CD8-positive, alpha-beta memory T cell (primary cell): ENCODE measurements at places on chromosomes 13 and 19.
A peak's percentile ranks its signal among the peaks of the same experiment; 100 is the strongest.

DNA sequence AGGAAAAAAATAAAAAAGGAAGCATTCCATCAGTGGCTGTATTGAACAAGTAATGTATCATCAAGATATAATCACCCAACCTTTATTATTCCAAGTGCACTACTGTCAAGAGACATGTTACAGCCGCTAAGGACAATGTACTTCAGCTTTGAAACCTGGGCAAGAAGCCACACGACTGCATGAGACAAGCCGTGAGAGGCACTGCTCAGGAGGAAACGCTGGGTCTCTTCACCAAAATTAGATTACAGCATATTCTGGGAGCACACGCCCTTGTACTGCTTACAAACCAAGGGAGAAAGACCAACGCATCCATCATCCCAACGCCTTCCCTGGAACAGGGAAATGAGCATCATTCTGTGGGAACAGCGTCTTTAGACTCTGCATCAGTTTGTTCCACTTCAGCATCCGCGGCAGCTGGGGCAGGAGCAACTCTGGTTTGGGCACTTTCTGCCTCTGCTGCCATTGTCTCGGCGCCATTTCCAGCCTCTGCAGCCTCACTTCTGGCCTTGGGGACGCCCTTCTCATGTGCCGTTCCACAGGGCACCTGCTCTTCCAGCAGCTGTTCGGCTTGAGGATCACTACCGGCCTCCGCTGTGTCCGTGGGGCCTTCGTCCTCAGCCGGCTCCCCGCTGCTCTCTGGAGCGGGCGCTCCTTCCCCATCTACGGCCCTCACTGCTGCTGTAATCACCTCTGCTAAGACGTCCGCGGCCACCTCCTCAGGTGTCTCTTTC lies 22.4 kb upstream of the BRD4 start:
- no peak for DNase-seq

DNA sequence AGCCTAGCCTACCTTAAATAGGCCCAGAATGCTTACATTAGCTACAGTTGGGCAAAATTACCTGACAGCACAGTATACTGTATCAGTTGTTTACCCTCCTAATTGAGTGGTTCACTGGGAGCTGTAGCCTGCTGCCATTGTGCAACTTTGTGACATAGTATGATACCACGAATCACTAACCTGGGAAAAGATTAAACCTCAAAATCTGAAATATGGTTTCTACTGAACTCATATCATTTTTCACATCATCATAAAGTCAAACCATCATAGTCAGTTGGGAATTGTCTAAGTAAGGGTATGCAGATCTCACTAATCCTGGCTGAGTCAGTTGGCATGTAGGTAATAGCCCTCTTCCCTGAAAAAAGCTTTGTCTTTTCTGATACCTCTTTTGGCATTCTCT lies 9.2 kb downstream of the PAN3 start:
- no peak for DNase-seq

DNA sequence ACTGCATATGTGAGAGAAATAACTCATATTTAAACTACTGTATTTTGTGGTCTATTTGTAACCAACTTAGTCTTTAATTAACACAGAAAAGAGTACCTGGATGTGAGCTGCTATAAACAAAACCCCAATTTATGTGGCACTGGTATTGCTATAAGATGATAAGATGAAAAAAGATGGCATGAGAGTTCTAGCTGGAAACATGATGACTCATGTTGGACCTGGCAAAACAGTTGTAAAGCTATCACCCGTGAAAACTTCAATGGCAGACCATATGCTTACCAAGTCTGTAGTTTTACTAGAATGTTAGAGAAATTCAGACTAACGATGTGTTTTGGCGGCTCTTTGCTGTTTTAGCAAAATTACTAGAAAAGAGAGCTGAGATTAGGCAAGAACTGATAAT lies 69.6 kb upstream of the PCDH9 start:
- DNase-seq, result no peak

GRCh38 chr13:27005976-27006518 lies 165.6 kb downstream of the USP12 start:
- no peak for DNase-seq

- DNase-seq, result no peak
Measured at GRCh38 chr13:102645701-102646100, 48.9 kb downstream of the TPP2 start.

- DNase-seq, result no peak
Measured at GRCh38 chr19:39370735-39371134, 20.2 kb downstream of the PAF1 start.

DNA sequence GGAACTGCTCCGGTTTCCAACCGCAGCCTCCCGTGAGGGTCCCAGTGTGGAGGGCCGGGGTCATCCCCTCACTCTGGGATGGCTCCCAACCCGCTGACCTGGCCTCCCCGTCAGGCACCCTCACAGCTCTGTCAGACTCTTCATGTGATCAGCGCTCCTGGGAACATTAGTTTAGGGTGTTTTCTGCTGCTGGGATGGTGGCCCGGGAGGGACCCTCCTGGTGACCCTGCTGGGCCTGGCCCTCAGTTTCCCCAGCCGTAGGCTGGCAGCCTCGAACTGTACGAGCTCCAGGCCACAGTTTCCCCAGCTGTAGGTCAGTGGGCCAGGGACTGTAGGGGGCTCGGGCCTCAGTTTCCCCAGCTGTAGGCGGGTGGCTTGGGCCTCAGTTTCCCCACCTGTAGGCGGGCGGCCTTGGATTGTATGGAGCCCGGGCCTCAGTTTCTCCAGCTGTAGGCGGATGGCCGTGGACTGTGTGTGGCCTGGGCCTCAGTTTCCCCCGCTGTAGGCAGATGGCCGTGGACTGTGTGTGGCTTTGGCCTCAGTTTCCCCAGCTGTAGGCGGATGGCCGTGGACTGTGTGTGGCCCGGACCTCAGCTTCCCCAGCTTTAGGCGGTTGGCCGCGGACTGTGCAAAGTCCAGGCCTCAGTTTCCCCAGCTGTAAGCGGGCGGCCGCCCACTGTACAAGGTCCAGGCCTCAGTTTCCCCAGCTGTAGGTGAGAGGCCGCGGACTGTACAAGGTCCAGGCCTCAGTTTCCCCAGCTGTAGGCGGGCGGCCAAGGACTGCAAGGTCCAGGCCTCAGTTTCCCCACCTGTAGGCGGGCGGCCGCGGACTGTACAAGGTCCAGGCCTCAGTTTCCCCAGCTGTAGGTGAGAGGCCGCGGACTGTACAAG lies 1.3 kb upstream of the PTBP1 start:
- no peak for DNase-seq

GRCh38 chr13:21675095-21675991 lies 4.5 kb downstream of the FGF9 start:
- DNase-seq, result peak; percentile 19

GRCh38 chr19:5697890-5698634 lies 8.0 kb downstream of the RPL36 start:
- no peak for DNase-seq

DNA sequence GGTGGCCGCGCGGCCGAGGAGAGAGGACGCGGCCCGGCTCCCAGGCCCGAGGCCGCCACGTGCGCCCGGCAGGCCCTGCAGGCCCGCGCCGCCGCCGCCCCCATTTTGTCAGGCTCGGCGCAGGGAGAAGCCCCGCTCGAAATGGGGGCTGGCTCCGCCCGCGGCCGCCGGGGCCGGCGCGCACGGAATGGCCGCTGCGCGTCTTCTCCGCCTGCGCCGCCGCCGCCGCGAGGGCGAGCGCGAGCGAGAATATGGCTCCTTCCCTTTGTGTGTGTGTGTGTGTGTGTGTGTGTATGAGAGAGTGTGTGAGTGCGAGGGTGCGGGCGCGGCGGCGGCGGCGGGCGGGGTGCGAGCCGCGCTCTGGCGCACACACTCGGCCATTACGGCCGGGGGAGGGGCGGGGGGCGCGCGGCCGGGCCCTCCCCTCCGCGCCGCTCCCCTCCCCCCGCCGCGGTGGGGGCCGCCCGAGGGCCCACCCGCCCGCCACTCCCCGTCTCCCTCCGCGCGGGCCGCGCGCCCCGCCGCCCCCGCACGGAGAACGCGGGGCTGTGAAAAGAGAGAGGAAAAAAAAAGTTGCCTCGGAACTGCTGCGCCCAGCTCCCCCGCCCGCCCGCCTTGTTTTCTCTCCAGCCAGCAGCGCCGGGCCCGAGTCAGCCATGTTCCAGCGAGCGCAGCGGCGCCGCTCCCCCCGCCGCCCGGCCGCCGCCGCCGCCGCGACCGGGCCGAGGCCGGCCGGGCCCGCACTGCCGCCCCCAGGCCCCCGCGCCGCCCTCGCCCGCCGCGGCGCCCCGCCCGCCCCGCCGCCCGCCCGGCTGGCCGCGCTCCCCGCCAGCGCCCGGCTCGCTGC lies 1.0 kb downstream of the HMGB1 start:
- DNase-seq, result peak; percentile 74

GRCh38 chr19:34479396-34479795 lies 2.2 kb upstream of the WTIP start:
- no peak for DNase-seq

GRCh38 chr13:35979361-35979951 lies 151.7 kb downstream of the DCLK1 start:
- no peak for DNase-seq

- no peak for DNase-seq
Measured at GRCh38 chr13:58978331-58978730, 1185.4 kb downstream of the DIAPH3 start.

- no peak for DNase-seq
Measured at GRCh38 chr19:38544569-38545315, 73.0 kb downstream of the MAP4K1 start.

DNA sequence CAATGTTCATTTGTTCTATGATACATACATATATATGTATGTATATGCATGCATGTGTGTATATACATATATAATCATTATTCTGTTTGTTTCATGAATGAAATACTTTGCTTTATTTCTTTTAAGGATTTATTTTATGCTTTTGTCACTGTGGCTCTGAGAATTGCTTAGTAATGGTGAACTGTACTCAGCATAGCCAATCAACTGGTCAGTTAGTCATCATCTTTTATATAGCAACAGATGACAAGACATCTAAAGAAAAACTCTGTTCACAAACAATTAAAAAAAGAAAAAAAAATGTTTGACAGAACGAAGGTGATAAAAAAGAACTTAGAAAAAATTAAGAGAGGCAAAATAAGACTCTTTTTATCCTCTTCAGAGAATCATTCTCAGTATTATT lies 1440.3 kb downstream of the PCDH9 start:
- DNase-seq, result no peak
